ENCODE measurements at places on chromosomes 2 and 18.

GRCh38 chr2:74578408-74578807 is 23.9 kb downstream of the DOK1 start:
- DNase-seq = no peak

GRCh38 chr2:74515981-74516633 is 1.9 kb downstream of the TLX2 start:
- DNase-seq = peak; percentile 78

DNA sequence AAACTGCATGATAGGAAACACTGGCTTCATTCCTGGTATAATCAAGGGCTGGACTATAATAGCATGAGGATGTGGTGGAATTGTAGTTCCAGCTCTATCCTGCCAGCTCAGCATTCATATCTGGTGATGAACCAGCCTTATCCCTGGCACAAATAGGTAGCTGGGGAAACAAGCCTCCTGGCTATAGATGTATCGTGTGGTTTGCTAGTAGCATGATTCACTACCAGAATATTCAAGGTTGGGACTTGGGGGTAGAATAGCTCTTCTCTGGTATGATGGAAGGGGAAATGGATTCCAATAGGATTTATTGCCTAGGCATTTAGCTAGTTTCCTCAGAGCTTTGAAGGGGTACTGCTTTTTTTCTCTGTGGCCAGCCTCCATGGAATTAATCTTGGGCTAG is 532.8 kb downstream of the FBXO15 start:
- DNase-seq = no peak

- no peak for DNase-seq
Observed at GRCh38 chr18:9716780-9717563, 8.9 kb downstream of the RAB31 start.

- DNase-seq = no peak
Observed at GRCh38 chr2:95017071-95017501, 8.4 kb upstream of the MAL start.

DNA sequence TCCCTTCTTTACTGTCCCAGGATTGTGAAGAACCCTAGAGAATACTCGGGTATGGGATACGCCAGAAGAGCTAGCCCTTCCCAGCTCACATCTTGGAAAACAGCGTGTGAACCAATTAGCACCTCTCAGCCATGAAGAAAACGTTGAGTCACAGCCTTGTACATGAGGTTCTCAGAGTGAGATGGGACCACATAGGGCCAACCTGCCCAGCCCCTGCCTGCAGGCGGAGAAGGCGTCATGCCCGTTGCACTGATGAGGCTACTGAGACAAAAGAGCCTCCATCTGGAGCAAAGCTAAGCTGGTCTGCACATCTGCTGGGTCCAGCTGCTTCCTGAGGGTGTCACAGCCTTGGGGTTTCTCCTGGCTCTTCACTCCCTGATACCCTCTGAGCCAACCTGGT is 92.2 kb downstream of the LBH start:
- no peak for DNase-seq

- DNase-seq = no peak
Observed at GRCh38 chr18:26386002-26386401, 159.8 kb downstream of the TAF4B start.

Measured in CD4-positive, alpha-beta T cell treated with Interleukin-2 at 100 ng/mL for 4 hours (primary cell).